ENCODE measurements at places on chromosomes 2 and 18.

- DNase-seq, result no peak
Measured at GRCh38 chr2:69214898-69215297, 172.1 kb downstream of the GFPT1 start.

DNA sequence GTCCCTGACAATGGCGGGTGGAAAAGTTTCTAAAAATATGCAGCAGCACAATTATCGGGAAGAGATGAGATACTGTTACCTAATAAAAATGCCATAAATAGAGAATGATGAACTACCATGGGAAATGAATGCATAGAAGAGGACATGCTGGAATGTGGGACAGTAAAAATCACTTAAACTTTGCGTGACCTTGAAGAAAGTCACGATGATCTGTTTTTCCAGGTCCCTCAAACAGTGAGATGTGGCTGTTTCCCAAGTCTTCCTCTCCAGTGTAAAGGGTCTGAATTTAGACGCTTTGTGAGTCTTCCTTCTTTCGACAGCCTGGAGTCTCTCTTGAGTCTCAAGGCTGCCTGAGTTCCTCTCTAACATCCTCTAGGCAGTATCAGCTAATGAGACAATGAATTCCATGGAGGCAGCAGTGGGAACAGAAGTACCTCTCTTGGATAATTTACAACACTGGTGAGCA, 1.4 kb downstream of the CLUL1 start:
- no peak for DNase-seq

DNA sequence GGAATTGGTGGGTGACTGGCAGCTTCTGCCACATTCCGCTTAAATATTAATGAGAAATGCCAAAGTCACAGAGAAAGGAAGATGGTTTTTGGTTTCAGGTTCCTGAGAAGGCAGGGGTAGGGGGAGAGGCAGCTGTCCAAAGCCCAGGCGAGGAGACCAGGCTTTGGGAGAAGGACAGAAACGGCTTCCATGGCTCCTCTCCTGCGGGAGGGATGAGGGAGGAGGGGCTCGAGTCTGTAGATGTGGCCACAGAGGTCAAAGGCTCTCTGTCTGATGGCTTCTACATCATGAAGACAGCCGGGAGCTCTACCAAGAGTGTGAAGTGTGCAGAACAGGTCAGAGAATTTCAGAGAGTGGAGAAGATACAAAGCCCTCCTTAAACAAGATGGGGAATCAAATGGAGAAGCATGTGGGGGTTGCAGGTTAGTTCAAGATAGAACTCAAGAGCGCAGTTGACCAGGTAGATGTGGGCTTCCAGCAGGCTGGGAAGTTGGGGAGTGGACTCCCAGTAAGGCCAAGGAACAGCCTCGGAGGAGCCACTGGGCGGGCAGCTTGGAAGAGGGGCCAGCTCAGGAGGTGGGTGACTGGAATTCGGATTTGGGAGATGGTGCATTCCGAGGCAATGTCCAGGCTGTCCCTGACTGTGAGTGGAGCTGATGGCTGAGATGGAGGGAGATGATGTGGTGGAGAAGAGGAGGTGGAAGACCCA, 23.8 kb upstream of the HPCAL1 start:
- DNase-seq, result no peak

DNA sequence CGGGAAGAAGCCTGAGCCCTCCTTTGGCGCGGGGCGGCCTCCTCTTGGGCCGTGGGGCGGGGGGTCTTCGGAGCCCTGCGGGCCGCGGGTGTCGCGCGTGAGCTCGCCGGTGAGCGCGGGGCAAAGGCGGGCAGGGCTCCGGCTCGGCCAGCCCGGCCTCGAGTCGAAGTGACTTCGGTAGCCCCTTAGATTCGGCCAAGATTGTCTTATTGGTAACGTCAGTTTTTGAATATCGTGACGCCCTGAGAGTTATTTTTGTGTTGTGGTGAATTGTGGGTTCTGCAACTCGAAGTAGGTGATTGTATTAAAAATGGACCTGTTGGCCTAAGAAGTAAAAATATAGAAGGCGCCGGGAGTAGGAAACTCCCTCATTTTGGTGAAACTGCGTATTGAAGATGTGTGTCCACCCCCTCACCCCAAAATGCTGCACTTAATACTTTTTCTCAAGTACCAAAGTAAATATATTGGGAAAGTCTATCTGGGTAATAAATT, 669 bp downstream of the MARCHF7 start:
- no peak for DNase-seq

DNA sequence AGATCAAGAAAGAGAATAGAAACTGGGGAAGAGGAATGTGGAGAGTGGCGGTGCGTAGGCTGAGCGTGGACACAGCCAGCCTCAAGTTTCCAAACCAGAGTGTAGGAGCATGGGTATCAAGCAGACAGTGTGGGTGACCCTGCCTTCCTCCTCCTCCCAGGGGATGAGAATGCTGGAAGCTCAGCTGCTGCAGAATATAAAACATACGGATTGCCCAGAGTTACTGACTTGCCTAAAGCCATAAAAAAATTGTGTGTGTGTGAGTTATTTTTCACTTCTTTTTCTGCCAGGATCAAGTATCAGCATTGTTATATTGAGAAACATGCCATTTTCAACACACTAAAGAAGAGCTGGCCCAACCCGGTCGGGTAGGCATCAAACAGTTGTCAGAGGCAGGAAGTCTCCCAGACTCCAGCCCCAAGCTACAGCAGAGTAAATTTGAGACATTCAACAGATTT, 333.3 kb upstream of the ACVR2A start:
- DNase-seq, result no peak
